Central memory CD8-positive, alpha-beta T cell (primary cell): ENCODE measurements at places on chromosomes 4 and X.

GRCh38 chr4:90542216-90542615 lies 415.0 kb downstream of the CCSER1 start:
- DNase-seq, result no peak

GRCh38 chrX:107738272-107738671 lies 37.3 kb downstream of the TSC22D3 start:
- DNase-seq, result no peak

- DNase-seq, result no peak
These were observed 169.9 kb upstream of the FMR1 start for GRCh38 chrX:147741776-147742175.

GRCh38 chr4:13137390-13137789 lies 346.8 kb downstream of the RAB28 start:
- DNase-seq, result no peak

DNA sequence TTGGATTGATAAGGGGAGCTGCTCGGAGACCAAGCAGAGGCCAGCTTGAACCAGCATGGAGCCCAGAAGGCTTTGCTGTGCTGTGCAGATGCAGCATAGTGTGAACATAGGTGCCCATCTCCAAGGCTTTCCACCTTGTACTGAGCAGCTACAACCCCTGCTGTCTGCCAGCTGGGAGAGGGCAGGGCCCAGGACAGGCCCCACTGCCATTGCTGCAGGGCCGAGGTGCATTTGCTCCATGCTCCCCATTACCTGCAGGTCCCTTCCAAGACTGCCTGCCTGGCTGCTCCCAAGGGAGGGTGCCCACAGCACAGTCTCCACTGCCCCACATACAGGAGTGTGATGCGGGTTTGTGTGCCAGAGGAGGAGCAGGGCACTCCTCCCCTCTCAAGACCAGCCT lies 1016.0 kb upstream of the INTU start:
- DNase-seq, result no peak

DNA sequence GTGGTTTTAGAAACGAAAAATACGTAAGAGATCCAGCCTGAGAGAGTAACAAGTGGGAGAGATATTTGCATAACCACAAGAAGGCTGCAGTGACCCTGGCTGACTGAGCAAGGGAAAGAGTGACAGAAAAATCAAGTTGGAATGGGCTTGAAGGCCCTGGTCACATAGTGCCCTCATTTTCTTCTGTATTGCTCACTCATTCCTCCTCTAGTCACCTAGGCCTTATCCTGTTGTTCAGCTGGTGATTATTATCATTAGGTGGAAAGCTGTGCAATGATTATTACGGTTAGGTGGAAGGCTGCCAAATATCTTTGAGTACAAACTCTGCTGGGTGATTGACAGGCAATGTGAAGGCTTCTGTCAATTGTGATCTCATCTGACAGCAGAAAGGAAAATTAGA lies 2384.1 kb downstream of the PCDH7 start:
- DNase-seq, result no peak

DNA sequence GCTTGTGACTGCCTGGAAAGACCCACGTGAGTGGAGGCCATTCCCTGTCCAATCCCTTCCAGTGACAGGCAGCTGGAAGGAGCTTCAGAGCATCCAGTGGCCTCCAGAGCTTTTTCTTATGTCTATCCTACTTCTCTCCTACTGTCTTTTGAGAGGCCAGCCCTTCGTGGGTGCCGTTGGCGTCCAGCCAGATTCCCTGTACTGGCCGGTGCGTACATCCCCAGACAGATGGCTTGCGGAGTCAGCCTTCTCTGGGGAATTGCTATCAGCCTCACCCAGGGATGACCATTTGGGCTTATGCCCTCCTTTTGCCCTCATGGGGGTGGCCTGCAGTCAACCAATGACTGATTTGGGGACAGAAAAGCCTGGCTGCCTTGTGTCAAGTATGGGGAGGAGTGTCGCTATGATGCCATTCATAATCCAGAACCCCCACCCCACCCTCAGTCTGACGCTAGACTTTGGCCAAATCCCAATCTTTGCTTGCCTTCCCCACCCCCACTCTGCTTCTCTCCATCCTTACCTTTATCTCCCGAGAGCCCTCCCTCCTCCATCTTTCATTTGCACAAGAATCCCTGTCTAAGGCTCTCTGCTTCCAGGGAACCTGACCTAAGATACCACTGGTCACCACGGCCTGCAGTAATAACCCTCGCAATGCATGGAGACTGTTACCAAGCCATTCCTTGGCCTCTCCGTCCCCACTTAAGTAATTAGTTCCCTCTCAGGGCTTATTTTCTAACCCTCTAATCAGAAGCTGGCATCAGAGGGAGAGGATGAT lies 150.3 kb upstream of the BCOR start:
- no peak for DNase-seq

DNA sequence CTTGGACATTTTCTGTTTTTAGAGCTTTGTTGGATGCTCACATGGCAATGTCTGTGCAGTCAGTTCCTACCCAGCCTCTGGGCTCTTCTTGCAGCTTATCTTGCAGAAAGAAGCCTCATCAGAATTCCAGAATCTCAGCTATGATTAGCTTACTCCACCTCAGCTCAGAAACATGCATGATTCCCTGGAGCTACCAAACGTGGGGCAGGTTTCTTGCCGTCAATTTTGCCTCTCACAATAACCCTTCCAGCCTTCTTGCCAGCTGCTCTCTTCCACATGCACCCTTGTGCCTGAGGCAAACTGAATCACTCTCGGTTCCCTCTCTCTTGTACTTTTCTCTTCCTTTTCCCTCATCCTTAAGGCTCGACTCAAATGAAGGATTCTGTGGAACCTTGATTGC lies 141.4 kb downstream of the PTTG2 start:
- no peak for DNase-seq

DNA sequence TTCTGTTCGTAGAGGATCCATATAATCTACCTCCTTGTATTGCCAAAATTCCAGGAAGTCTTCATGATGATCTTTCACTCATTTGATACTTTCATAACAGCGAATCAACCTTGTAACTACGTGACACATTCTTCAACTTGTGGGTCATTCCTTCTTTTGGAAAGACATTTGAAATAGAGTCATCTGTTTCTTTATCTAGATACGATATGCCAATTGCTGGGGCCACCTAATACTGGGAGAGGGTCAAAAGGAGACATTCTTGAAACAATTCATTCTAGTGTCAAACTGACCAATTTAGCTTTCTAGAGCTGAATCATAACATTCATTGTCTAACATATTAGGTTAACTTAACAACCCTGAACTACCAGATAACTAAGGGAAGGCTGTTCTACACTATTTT lies 62.9 kb upstream of the SMAD1 start:
- DNase-seq, result no peak

- no peak for DNase-seq
These were observed 279.0 kb downstream of the ARAP2 start for GRCh38 chr4:35965300-35965699.

- DNase-seq, result no peak
These were observed 68.3 kb downstream of the LARP7 start for GRCh38 chr4:112704991-112705845.

DNA sequence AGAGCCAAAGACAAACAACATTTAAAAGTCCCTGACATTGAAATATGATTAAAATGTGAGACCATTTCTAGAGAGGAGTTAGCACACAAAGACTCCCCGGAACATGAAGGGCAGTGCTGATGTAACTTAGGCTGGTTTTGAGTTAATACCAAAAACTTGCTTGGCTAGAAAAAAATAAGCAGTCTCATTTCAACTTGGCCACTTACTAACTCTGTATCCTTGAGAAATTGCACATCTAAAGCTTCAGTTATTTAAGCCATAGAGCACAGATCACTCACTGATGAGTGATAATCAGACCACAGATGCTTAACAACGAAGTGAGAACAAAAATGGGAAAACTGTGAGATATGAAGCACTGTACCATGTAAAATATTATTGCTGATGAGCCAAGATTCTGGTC lies 65.9 kb upstream of the MAOA start:
- no peak for DNase-seq

- no peak for DNase-seq
These were observed 48.3 kb downstream of the HMGB3 start for GRCh38 chrX:151031391-151031975.

GRCh38 chr4:76058302-76058701 lies 16.2 kb upstream of the ART3 start:
- no peak for DNase-seq

DNA sequence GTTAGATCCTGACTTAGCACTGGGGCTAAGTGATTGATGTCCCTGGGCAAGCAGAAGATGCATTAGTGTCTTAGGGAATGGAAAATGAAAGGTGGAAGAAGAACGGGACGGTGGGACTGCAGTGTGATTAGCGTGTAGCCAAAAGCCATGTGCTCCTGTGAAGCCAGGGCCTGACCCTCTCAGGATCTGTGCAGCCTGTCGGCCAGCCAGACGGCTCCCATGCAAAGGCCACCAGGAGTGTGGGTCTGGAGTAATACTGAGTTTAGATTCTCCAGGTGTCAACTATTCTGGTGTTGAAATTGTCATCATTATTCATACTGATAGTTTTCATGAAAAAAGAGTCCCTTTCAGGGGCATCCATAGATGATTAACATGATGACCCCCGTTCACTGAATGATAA lies 32.0 kb downstream of the REELD1 start:
- no peak for DNase-seq
